ENCODE measurements at places on chromosomes 4 and X. TPM values are rescaled to one million over a fixed set of nuclear protein-coding genes. Genes with fewer than 3 reads are reported as not detected.

DNA sequence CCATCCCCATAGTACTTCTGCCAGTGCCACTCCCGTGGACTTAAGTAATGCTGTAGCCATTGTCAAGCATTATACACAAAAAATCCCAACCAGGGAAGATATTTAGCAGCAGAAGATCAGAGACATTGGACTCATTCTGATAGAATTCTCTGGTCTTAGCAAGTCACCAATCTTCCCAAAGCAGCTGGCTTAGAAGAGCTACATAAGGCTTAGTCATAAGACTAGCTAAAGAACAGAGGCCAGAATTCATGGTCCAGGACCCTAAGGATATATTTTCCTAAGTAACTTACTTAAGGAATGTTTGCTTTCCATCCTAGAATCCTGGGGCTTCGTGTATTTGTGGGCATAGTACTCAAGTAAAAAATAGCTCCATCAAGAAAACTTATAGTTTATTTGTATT lies 100.3 kb upstream of the SLIT2 start:
- no peak overlapping the region for H3K27ac ChIP-seq
- H3K4me1 ChIP-seq = no peaks in the 10 kb centered on the region
- no peak for DNase-seq
- no peaks in the 10 kb centered on the region for H3K36me3 ChIP-seq
- H3K4me3 ChIP-seq = no peak overlapping the region

- no peaks in the 10 kb centered on the region for H3K4me1 ChIP-seq
- H3K27ac ChIP-seq = no peak overlapping the region
- H3K27me3 ChIP-seq = no peaks in the 10 kb centered on the region
These were observed 69.8 kb downstream of the HAUS3 start for GRCh38 chr4:2172161-2172560.

DNA sequence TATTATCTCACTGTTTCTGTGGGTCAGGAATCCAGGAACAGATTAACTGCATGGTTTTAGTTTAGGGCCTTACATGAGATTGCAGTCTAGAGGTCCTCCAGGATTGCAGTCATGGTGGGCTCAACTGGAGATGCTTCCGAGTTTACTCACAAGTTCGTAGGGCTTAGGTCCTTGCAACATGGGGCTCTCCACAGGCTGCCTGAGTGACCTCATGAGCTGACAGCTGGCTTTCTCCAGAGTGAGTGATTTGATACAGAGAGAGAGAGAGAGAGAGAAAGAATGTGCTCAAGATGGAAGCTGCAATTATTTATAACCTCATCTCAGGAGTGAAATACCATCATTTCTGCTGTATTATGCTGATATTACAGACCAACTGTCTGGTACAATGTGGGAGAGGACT lies 168.9 kb downstream of the GPAT3 start:
- H3K4me3 ChIP-seq = no peak overlapping the region
- no peak overlapping the region for H3K27ac ChIP-seq
- no peaks in the 10 kb centered on the region for H3K4me1 ChIP-seq
- no peak for DNase-seq
- H3K36me3 ChIP-seq = no peaks in the 10 kb centered on the region

GRCh38 chr4:110231869-110232268 lies 33.5 kb upstream of the ELOVL6 start:
- H3K27ac ChIP-seq = no peak overlapping the region
- H3K36me3 ChIP-seq = no peaks in the 10 kb centered on the region
- no peaks in the 10 kb centered on the region for H3K4me1 ChIP-seq
- no peaks in the 10 kb centered on the region for H3K27me3 ChIP-seq

RBMX gene
- 203 TPM for total RNA-seq

TMEM271 gene
- total RNA-seq = 0.41 TPM

EVC2 gene
- total RNA-seq = 8.6 TPM

APELA gene
- not detected for total RNA-seq

KLHL13 gene
- total RNA-seq = 8.9 TPM

Measured in sigmoid colon (tissue), 7 donors.